Cardiac fibroblast (primary cell): ENCODE measurements at places on chromosomes 2 and 18.
A peak's percentile ranks its signal among the peaks of the same experiment; 100 is the strongest.

DNA sequence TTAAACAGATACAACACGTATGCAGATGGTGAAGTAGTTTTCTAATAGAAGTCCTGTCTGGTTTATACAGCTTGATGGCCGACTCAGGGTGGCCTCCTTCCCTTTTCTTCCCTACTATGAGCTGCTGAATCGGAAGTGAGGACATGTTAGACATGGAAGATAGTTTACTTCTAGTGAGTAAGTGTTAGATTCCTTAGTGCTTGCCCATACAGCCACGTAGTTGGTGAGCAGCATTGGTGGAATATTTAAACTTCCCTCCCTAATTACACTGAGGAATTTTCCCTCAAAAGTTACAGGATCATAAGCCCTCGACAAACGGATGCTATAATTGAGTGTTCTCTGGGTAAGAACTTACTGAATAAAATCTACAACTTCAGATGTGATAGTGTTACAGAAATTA is 52.1 kb downstream of the RHBDD1 start:
- DNase-seq: no peak

DNA sequence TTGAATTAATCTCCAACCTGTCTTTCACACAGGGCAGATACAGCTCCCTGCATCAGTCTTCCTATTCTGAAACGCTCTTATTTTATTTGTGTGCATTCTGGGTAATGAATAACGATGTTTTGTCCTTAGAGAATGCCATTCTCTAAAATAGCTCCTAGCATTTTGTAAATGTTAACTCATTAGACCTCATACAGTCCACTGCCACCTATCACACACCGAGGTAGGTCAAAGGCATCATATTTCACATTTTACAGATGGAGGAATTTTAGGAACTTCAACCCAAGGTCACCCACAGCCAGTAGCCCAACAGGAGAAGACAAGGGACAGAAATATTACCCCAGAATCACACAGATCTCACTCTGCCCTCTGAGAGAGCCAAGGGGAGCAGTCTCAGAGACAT is 455.4 kb upstream of the GYPC start:
- no peak for DNase-seq

DNA sequence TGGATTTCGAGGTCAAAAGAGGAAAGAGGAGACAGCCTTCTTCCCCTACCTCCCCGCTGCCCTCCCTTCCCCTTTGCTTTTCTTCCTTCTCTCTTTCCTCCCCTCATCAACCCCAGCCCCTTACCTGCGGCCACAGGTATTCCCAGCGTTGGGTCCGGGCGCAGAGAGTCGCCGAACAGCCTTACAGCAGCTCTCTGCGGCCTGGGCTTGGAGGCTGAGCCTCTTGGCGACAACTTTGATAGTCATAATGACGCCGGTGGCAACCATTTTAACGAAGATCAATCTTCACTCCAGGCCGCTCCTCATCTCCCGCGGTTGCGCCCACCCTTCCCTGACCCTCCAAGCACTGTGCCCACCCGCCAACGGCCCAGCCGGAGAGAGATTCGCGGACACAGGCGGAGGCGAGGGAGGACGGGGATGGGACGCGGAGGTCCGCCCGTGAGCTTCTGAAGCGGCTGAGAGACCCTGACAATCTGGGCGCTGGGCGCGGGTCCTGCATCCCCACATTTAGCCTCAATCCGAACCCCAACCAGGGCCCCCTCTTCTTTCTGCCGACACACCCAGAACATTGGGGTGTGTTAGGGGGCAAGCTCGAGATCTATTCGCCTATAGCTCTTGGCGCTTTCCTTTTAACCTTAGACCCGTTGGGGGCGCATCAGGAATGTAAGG is 1.5 kb upstream of the EVX2 start:
- DNase-seq: no peak

DNA sequence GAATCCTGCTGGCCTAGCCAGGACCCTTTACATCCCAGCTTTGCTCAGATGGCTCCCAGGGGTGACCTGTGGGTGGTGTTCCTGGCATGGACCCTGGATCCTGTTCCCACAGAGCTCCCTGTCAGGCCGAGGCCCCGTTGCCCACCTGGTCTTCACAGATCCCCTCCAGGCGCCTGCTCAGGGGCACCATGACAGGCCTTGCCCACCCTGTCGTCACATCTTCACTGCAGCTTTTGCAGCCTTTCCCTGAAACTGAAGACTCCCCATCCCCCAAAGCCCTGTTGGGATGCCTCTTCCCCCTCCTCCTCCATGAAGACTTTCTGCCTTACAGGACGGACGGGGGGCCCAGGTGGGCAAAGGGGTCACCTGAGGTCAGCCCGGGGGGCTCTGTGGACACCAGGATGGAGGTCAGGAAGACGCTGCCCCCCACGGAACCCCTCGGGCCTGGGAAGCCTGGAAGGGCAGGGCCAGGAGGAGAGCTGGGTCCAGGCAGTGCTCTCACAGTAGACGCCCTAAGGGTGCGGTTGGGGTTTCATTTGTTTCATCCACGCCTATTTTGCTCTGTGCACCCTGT is 13.0 kb upstream of the KIF1A start:
- DNase-seq: no peak

GRCh38 chr2:181978351-181979150 is 7.1 kb upstream of the PPP1R1C start:
- DNase-seq: no peak

DNA sequence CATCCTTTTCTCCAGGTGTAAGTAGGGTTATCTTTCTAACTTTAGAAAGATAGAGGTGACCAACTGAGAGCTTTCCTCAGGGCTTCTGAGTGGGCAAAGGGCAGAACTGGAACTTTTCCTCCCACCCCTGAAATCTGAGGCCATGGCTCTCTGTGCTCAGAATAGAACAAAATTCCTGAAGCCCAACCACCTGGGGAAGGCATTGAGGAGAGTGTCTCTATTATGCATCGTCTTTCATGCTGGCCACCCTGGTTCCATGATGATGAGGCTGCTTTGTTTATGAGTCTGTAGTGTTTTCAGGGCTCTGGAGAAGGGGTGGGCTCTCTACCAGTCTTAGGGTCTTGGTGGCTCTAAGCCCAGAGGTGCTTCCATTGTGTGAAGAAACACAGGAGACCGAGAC is 30.7 kb upstream of the IL1R1 start:
- DNase-seq: peak; percentile 29

- no peak for DNase-seq
Measured at GRCh38 chr2:120824246-120824645, 88.6 kb downstream of the GLI2 start.

DNA sequence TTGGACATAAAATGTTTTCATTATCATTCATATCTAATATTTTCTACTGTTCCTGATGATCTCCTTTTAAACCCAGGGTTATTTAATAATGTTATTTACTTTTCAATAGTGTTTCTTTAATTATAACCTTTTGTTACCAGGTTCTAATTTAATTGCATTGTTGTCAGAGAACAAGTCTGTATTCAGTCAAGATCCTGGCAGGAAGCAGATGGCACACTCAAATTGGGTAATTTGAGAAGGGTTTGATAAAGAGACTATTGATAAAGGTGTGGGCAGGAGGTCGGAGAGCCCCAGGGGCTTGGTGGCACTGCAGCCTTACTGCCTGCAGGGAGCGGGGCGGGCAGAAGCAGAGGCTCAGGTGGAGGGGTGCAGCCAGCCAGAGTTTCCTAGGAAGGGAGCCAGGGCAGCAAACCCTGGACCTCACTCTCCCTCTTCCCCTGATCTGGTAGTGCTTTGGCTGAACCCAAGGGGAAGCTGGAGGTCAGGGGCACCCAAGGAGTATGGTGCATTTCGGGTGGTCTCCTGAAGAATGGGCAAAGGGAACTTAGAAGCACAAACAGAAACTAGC is 2.3 kb upstream of the KIF1A start:
- DNase-seq: no peak

DNA sequence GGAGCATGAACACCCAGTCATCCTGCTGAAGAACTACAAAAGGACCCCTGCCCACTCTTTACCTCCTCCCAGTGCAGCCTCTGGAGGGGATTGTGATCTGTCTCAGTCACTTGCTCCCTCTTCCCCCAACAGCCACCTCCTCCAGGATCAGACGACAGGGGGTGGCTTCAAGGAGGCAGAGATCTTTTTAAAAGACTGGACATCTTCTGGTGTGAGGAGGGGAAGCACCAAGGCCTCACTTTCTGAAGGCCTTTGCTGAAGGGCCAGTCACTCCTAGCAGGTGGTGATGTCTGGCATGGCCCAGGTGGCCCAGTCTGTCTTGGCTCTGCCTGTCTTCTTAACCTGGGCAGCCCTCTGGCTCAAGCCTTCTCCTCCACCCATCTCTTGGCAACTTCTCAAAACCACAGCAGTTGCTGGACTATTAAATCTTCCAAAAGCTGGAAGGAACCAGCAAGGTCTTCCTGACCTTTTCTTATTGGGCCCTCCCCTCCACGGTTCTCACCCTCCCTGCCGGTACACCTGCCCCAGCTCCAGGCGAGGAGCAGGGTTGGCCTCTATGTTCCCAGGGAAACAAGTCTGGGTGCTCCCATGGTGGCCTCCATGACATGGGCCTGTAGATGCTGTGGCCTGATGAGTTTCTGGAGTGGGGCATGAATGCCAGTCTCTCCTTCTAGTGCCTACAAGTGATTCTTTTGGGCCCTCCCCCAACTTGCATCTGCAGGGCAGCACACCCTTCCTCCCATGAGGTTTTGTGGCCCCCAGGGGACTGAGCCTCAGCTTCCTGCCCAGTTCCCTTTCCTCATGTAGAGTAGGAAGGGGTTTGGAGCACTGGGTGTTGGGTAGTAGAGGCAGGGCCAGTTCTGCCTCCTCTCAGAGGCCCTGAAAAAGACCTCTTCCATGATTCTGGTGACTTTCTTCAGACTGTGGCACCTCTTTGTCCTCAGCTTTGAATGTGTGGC is 5.0 kb upstream of the ATP6V1B1 start:
- DNase-seq: no peak

GRCh38 chr2:35447215-35447614 is 908.4 kb upstream of the CRIM1 start:
- DNase-seq: no peak

DNA sequence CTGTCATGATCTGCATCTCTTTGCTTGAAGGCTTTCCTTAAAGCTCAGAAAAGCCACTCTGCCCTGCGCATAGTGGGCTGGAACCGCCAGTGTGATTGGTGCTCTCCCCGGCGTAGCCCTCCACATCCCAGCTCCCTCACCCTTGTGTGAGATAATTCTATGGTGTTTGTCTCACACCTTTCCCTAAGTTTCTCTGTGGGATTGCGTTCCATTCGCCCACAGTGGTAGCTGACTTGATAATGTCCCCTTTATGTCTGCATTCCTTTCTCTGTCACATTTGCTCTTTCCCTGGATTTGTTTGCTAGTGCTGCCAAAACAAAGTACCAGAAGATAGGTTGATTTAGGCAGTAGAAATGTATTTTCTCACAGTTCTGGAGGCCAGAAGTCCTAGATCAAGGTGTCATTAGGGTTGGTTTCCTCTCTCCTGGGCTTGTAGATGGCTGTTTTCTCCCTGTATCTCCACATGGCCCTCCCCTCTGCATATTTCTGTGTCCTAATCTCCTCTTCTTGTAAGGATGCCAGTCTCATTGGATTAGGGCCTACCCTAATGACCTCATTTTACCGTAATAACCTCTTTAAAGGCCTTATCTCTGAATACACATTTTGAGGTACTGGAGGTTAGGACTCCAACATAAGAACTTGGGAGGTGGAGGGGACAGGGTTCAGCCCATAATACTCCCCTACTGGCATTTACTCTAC is 7.4 kb upstream of the TMEM87B start:
- DNase-seq: no peak

DNA sequence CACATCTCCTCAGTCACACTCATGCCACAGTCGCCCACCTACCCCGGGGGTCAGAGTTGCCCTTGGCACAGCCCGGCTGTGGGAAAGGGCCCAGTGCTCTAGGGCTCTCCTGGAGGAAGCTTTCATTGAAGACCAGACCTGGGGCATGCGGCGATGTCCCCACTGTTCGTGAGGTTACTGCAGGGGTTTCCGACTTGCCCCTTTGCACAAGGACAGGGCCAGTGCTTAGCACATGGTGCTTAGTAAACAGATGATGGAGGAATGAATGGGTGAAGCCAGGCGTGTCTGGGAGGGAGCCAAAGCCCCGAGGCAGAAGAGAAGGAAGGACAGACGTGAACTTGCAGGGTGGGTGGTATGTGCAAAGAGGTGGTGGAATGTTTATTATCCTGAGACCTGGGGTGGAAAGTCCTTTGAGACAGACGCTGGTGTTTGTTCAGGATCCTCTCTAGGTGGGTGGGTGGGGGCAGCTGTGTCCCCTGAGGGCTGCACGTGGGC is 205.9 kb upstream of the ARL4C start:
- DNase-seq: no peak

GRCh38 chr2:241882091-241882625 is 12.6 kb downstream of the RTP5 start:
- DNase-seq: no peak

DNA sequence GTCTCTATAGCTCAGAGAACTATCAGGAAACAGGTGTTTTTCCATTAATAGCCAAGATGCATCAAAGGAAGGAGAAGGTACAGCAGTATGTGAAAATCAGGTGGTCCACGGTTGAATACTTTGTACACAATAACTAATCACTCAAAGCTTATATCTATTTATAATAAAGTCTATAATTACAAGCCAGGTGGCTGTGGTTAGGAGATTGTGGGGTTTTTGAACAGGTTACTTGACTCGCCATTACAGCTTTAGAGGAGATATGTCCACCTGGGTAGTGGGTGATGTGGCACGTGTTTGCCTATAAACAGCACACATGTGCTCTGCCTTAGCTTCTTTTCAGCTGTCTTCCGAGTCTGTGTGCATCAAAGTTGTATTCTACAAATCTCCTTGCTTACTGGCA is 892.2 kb upstream of the ZEB2 start:
- no peak for DNase-seq

DNA sequence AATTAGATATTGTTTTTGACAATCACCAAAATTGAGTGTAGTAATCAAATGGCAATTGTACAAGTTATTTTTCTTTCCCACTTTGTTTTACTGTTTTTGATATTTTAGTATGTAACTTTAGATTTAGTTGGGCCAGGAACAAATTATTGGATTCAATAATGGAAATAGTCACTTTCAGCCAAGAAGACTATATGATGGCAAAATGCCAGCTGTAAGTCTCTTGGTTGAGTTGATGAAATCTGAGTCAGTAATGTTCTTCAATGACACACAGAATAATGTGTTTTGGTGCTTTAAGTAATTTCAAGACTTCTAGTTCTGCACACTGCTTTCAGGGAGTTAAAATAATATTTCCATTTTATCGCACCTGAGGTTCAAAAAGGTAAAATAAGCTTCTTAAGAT is 2022.0 kb upstream of the CELF4 start:
- peak; percentile 8 for DNase-seq

- DNase-seq: no peak
Measured at GRCh38 chr2:131425231-131425941, 50.5 kb upstream of the TUBA3D start.

DNA sequence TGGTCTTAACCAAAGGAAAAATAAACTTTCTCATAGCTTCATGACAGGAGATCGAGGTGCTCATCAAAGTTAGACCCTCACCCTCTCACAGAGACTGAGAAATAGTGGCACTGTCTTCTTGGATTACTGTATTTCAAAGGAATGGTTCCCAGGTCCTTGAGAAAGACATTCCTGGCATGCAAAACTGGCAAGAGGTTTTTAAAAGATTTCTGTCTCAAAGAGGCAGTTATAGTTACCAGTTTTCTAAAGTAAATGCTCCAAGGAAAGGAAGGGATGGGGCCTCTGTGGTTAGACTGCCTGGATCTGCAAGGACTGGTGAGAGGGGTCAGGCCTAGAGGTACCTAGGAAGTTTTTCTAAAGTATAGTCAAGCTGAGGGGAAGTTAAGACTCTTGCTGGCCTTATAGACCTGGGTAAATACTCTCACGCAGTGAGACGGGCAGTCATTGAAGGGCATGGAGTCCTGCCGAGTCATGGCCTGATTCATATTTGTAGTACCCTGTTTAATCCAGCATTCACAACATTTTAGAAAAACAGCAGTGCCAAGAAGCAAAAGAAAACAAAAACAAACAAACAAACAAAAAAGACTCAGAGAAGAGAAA is 226.1 kb downstream of the DOK6 start:
- no peak for DNase-seq
